CD4-positive, alpha-beta T cell treated with Interleukin-1 beta for 1 hour (primary cell): ENCODE measurements at places on chromosomes 4 and X.

- DNase-seq, result no peak
These were observed 32.4 kb upstream of the BCOR start for GRCh38 chrX:40130207-40130606.

DNA sequence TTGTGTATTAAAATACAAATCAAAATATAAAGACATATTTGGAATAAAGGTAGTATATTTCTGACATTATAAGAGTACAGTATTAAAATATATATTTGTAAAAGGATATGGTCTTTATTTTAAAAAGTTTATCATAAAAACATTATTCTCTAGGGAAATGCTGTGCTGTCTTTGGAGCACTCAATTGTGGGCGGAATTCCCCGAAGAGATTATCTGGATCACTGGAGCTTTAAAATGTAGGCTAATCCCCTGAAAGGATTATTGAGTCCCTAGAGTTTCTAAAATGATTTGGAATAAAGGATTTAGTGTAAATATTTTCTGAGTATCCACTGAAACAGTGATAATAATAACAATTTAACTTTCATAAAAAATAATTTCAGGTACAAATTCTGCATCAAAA is 1239.4 kb downstream of the TECRL start:
- DNase-seq, result no peak

DNA sequence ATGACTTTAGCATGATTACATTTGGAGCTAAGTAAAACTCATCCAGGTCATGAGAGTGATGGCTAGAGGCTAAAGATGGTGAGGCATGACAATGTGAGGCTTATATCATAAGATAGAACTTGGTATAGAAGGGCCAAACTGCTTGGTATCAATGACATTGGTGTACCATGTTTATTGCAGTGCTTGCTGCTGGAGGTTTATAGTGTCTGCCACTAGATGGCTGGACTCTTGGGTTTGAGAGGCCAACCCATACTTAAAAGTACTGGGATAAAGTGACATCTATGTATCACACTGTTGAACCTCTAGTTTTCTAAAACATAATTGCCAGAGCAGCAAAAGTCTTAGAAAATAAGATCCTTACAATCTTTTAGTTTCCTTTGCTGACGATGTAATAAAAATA is 83.0 kb upstream of the TACR3 start:
- no peak for DNase-seq

GRCh38 chrX:151762802-151763201 is 28.3 kb downstream of the CNGA2 start:
- no peak for DNase-seq

DNA sequence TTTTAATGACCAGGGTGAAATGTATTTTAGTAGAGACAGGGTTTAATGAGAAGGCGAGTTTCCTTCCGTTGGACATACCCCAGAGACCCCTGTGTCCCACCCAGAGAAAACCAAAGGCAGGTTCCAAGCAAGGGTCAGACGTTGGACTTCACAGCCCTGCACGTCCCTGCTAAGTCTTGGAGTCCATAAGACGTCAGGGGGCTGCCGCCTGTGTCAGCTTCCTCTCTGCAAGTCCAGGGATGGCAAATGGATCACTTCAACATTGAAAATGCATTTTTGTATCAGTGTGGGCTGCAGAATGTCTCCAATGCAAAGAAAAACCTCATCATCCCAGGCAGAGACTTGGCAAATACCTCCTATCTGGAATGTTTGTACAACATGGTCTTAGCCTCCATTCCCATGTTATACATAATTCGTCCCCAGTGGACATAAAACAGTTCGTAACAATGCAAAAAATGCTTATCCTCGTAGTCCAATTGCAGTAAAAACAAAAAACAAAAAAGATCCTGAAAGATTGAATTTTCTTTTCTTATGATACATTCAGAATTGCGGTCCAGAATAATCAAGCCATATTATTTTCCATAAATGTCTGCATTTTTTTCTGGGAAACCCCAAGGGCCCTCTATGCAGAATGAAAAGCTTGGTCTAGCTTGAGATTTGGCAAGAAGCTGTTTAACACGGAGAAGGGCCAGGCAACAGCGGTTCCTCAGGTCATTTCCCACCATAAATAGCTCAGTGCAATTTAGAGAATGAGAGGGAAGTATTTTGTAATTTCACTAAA is 190.9 kb downstream of the SHOX start:
- no peak for DNase-seq
